ENCODE measurements at places on chromosomes 3 and 15. TPM values are rescaled to one million over a fixed set of nuclear protein-coding genes. Genes with fewer than 3 reads are reported as not detected.

DNA sequence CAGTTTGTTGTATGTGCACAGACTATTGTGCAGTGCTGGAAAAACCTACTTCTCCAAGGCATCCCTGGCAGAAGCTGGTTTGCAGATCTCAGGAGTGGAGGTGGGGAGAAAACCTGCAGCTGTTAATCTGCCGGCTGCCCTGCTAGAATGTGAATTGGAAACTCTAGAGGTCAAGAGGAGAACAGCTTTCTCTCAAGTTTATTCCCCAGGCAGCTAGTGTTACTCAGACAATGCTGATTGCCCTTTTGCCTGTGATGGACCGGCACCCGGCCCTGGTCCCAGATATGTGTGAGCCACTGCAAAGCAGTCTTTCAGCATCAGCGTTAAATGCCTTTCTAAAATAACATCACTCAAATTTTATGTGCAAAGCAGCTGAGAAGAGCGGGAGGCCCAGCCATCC, 129.7 kb upstream of the TPM1 start:
- no peaks in the 10 kb centered on the region for H3K36me3 ChIP-seq
- no peaks in the 10 kb centered on the region for H3K27me3 ChIP-seq
- no peak overlapping the region for H3K4me3 ChIP-seq
- no peaks in the 10 kb centered on the region for H3K4me1 ChIP-seq
- H3K27ac ChIP-seq, result no peak overlapping the region

- H3K4me1 ChIP-seq, result peaks cover 57% of the 10 kb centered on the region
- no peaks in the 10 kb centered on the region for H3K36me3 ChIP-seq
- no peaks in the 10 kb centered on the region for H3K27me3 ChIP-seq
- DNase-seq, result no peak
Observed at GRCh38 chr3:59930170-59930569, 880.3 kb upstream of the CFAP20DC start.

GRCh38 chr3:125679258-125679657, 84.0 kb upstream of the OSBPL11 start:
- H3K36me3 ChIP-seq, result no peaks in the 10 kb centered on the region
- no peak overlapping the region for H3K27ac ChIP-seq
- no peak for DNase-seq

DNA sequence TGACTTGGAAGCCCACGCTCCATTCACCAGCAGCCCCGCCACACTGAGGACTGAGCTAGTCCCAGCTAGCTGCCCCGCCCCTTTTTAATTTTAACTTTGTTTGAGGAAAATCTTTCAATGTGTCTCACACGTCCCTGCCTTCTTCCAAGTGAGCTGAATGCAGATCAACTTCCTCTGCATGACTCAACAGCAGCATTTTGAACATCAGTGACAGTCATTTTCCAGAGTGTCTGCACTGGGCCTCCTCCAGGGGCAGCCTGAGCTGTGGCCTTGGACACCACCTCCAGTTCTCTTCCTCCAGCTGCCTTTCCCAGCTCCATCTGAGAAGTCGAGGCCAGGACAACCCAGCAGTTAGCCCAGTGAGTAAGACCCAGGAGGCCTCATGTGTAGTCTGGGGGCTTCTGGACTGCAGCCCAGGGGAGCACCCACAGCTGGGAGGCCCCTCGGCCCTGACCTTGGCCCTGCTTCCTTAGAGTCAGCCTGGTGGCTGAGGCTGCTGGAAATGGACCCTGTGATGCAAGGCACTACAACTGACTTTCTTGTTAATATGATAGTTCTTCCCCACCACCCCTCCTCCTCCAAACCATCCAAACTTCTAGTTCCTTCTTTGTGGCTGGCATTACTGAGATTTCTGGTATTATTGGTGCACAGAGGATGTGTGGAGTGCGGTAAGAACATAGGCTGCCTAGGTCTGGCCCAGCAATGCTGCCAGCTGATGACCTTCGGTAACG, 21.4 kb upstream of the ESYT3 start:
- DNase-seq, result no peak
- H3K4me1 ChIP-seq, result no peaks in the 10 kb centered on the region
- no peak overlapping the region for H3K27ac ChIP-seq
- H3K27me3 ChIP-seq, result no peaks in the 10 kb centered on the region
- no peak overlapping the region for H3K4me3 ChIP-seq

DNA sequence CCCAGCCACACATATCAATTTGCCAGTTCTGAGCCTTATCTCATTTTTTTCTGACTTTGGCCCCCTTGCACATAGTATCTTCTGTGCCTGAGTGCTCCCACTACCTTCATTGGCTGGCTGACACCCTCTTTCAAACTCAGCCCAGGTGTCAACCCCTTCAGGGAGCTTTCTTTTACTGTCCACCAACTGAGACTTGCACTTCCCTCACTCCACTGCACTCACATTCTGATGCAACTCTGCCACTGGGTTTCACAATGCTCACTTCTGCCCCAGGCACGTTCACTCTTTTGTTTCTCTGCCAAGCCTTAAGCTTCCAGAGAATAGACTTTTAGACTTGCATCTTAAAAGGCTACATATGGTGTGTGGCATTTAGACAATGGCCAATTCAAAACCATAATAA, 101.5 kb upstream of the CBLB start:
- no peaks in the 10 kb centered on the region for H3K36me3 ChIP-seq
- H3K27me3 ChIP-seq, result no peaks in the 10 kb centered on the region
- no peak overlapping the region for H3K4me3 ChIP-seq
- DNase-seq, result no peak

GRCh38 chr15:48432688-48433087, 101.5 kb downstream of the DUT start:
- no peaks in the 10 kb centered on the region for H3K27me3 ChIP-seq
- H3K36me3 ChIP-seq, result no peaks in the 10 kb centered on the region
- no peaks in the 10 kb centered on the region for H3K4me1 ChIP-seq
- no peak overlapping the region for H3K27ac ChIP-seq
- no peak for DNase-seq

DNA sequence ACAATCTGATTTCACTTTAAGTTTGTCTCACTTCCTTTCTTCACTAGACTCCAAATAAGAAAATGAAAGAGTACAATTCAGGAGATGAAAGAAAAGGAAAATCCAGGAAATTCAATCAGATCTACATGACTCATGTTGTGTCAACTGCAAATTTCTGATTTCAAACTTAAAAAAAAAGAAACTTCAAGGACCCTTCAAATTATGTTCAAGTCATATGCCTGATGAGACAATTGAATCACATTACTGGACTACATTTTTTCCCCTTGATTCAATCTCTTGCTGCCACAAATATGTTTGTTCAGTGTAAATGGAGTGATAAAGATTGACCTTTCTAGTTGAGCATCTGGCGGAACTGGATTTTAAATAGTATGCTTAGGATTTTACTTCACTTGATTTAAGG, 37.4 kb downstream of the FRMD5 start:
- H3K27me3 ChIP-seq, result no peaks in the 10 kb centered on the region
- no peak overlapping the region for H3K27ac ChIP-seq
- no peaks in the 10 kb centered on the region for H3K4me1 ChIP-seq
- no peak for DNase-seq
- H3K36me3 ChIP-seq, result no peaks in the 10 kb centered on the region
- H3K4me3 ChIP-seq, result no peak overlapping the region

- H3K36me3 ChIP-seq, result no peaks in the 10 kb centered on the region
- DNase-seq, result no peak
- H3K4me3 ChIP-seq, result no peak overlapping the region
- H3K4me1 ChIP-seq, result no peaks in the 10 kb centered on the region
Observed at GRCh38 chr15:98231696-98232440, 271.4 kb downstream of the ARRDC4 start.

DNA sequence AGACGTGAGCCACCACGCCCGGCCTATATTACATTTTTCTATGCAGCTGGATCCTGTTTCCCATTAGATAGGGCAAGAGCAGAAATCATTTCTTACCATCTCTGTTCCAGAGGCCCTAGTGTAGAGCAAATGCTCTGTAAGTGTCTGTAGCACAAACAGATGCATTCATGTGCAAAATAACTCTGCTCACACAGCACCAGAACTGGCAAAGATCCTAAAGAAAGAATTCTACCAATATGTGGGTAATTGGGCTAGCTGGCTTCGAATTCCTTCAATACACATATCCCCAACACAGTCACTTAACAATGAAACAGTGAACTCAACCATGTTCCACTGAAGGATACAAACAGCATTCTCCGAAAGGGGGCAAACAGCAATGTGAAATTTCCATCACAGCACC, 32.7 kb upstream of the DCUN1D1 start:
- H3K4me1 ChIP-seq, result no peaks in the 10 kb centered on the region
- no peak for DNase-seq
- H3K4me3 ChIP-seq, result no peak overlapping the region
- no peak overlapping the region for H3K27ac ChIP-seq

- no peaks in the 10 kb centered on the region for H3K4me1 ChIP-seq
- no peaks in the 10 kb centered on the region for H3K27me3 ChIP-seq
- no peak for DNase-seq
- no peak overlapping the region for H3K27ac ChIP-seq
- H3K4me3 ChIP-seq, result no peak overlapping the region
Observed at GRCh38 chr3:155425396-155425795, 131.9 kb upstream of the STRIT1 start.

- no peaks in the 10 kb centered on the region for H3K27me3 ChIP-seq
- H3K36me3 ChIP-seq, result no peaks in the 10 kb centered on the region
- peaks cover 87% of the 10 kb centered on the region for H3K4me1 ChIP-seq
- peak overlapping the region; percentile 26 for H3K4me3 ChIP-seq
Observed at GRCh38 chr15:67082007-67082536, 16.7 kb downstream of the SMAD3 start.

DNA sequence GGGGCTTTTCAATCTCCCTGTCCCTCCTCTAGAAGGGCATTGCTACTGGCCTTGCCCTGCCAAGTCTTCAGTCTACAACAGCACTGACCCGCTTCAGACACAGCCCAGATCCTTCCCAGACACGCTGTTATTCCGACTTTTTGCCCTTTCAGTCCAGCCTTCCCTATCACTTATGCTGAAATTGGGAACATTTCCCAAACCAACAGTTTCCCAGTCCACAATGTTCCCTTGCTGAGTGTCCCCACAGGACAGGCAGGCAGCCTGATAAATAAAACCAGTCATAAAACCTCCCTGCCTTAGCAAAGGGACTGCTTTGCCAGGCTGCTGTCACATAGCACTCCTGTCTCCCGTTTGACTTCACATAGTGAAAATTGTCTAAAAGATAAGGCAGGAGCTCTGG, 43.5 kb downstream of the GOLGA6L2 start:
- DNase-seq, result no peak
- H3K27ac ChIP-seq, result no peak overlapping the region
- no peaks in the 10 kb centered on the region for H3K4me1 ChIP-seq
- no peaks in the 10 kb centered on the region for H3K36me3 ChIP-seq

- peaks cover 76% of the 10 kb centered on the region for H3K4me1 ChIP-seq
- no peaks in the 10 kb centered on the region for H3K27me3 ChIP-seq
- DNase-seq, result peak; percentile 96
- peak overlapping the region; percentile 90 for H3K27ac ChIP-seq
- H3K4me3 ChIP-seq, result peak overlapping the region; percentile 40
Observed at GRCh38 chr15:88627463-88627862, 6.3 kb downstream of the AEN start.

GRCh38 chr3:37907906-37908305, 46.2 kb downstream of the CTDSPL start:
- no peak overlapping the region for H3K4me3 ChIP-seq
- no peak overlapping the region for H3K27ac ChIP-seq
- H3K27me3 ChIP-seq, result no peaks in the 10 kb centered on the region
- no peak for DNase-seq
- no peaks in the 10 kb centered on the region for H3K36me3 ChIP-seq
- H3K4me1 ChIP-seq, result peaks cover 8% of the 10 kb centered on the region

DNA sequence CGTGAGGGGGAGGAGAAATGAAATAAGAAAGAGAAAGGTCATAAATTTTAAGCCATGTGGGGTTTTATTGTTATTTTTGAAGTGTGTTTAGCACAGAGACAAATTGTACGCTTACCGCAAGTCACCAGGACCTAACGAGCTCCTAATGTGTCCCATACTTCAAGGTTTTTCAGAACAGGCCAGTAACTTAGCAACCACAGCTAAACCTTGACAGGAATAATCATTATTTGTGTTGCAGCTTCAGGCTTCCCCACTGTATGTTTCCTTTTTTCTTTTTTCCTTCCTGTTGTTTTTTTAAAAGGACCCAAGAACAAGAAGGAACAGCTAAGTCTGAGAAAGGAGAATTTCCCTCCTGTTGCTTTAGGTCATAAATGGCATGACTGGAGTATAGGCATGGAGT, 160.8 kb downstream of the TUSC7 start:
- no peaks in the 10 kb centered on the region for H3K27me3 ChIP-seq
- no peaks in the 10 kb centered on the region for H3K36me3 ChIP-seq
- no peaks in the 10 kb centered on the region for H3K4me1 ChIP-seq
- DNase-seq, result no peak
- no peak overlapping the region for H3K27ac ChIP-seq

- H3K36me3 ChIP-seq, result no peaks in the 10 kb centered on the region
- H3K4me1 ChIP-seq, result no peaks in the 10 kb centered on the region
- H3K27me3 ChIP-seq, result no peaks in the 10 kb centered on the region
- no peak overlapping the region for H3K4me3 ChIP-seq
- H3K27ac ChIP-seq, result no peak overlapping the region
Observed at GRCh38 chr15:71111181-71111565, 4.1 kb upstream of the THSD4 start.

GRCh38 chr3:54213907-54214306, 91.6 kb downstream of the CACNA2D3 start:
- H3K27me3 ChIP-seq, result no peaks in the 10 kb centered on the region
- no peaks in the 10 kb centered on the region for H3K36me3 ChIP-seq
- no peak overlapping the region for H3K4me3 ChIP-seq
- H3K27ac ChIP-seq, result no peak overlapping the region

DNA sequence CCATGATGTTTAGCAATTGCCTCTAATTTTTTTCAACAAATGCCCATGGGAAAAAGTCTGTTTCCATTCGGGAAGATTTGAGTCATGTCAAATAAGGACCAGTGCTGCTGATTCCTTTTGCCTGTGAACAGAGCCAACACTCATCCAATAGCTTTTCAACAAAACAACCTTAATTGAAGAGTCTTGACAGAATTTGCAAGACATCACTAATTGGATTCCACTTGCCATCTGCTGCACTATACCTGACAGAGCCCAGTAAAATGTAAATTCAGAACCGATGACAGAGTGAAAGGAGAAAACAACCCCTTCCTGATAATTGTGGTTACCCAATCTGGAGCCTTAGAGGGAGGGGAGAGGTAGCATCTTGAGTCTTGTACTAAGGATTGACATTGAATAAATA, 426.7 kb downstream of the AGBL1 start:
- no peaks in the 10 kb centered on the region for H3K4me1 ChIP-seq
- DNase-seq, result no peak
- H3K4me3 ChIP-seq, result no peak overlapping the region
- H3K27me3 ChIP-seq, result no peaks in the 10 kb centered on the region
- no peaks in the 10 kb centered on the region for H3K36me3 ChIP-seq

DNA sequence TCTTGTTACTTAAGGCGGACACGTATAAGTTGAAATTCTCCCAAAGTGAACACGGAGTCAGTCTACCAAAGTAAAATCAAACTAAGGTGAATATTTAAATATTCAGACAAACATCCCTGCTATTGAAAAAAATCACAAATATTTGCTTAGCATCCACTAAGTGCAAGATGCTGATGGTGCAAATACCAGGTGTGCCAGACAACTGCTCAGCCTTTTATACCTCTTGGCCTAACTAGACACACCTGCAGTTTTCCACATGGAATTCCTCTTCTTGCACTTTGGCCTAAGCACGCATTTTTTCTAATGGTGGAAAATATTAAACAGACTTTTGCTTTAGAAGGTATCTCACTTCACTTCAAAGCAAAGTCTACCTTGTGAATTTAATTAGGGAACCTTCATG, 84.1 kb upstream of the ICE2 start:
- H3K4me3 ChIP-seq, result no peak overlapping the region
- peaks cover 38% of the 10 kb centered on the region for H3K4me1 ChIP-seq
- H3K36me3 ChIP-seq, result no peaks in the 10 kb centered on the region
- no peak for DNase-seq
- H3K27me3 ChIP-seq, result no peaks in the 10 kb centered on the region

The FBXO40 gene
- not detected for total RNA-seq

The CX3CR1 gene
- total RNA-seq, result 66.6 TPM

The CYP8B1 gene
- not detected for total RNA-seq

The IMPG2 gene
- 0.87 TPM for total RNA-seq

The EFHB gene
- 1.4 TPM for total RNA-seq

All from naive thymus-derived CD4-positive, alpha-beta T cell (primary cell).